ENCODE measurements at places on chromosomes 7 and 10.

- H3K27ac ChIP-seq, result peak overlapping the region; percentile 89
- H3K4me1 ChIP-seq, result peaks cover 32% of the 10 kb centered on the region
- peak overlapping the region; percentile 77 for H3K4me3 ChIP-seq
- H3K36me3 ChIP-seq, result peaks cover 3% of the 10 kb centered on the region
These were observed 916 bp upstream of the EEPD1 start for GRCh38 chr7:36151921-36152755.

- H3K27me3 ChIP-seq, result no peaks in the 10 kb centered on the region
- H3K27ac ChIP-seq, result no peak overlapping the region
- H3K4me1 ChIP-seq, result no peaks in the 10 kb centered on the region
These were observed 133.0 kb downstream of the PTPRN2 start for GRCh38 chr7:158454631-158455030.

DNA sequence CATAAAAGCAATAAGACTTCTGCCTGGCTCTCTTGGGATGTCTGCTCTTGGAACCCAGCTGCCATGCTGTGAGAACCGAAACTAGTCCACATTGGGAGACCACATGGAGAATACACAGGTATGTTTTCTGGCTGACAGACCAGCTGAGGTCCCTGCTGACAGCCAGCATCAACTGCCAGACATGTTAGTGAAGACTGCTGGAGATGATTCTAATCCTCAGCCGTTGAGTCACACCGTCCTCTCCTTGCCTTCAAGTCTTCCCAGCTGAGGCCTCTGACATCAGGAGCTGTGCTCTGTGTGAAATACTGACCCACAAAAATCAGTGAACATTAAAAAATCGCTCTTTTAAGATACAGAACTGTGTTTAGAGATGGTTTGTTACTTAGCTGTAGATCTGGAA is 36.9 kb upstream of the AGR2 start:
- H3K4me1 ChIP-seq, result no peaks in the 10 kb centered on the region
- no peak overlapping the region for H3K27ac ChIP-seq
- H3K4me3 ChIP-seq, result no peak overlapping the region
- no peak for DNase-seq
- no peaks in the 10 kb centered on the region for H3K36me3 ChIP-seq
- H3K27me3 ChIP-seq, result no peaks in the 10 kb centered on the region

DNA sequence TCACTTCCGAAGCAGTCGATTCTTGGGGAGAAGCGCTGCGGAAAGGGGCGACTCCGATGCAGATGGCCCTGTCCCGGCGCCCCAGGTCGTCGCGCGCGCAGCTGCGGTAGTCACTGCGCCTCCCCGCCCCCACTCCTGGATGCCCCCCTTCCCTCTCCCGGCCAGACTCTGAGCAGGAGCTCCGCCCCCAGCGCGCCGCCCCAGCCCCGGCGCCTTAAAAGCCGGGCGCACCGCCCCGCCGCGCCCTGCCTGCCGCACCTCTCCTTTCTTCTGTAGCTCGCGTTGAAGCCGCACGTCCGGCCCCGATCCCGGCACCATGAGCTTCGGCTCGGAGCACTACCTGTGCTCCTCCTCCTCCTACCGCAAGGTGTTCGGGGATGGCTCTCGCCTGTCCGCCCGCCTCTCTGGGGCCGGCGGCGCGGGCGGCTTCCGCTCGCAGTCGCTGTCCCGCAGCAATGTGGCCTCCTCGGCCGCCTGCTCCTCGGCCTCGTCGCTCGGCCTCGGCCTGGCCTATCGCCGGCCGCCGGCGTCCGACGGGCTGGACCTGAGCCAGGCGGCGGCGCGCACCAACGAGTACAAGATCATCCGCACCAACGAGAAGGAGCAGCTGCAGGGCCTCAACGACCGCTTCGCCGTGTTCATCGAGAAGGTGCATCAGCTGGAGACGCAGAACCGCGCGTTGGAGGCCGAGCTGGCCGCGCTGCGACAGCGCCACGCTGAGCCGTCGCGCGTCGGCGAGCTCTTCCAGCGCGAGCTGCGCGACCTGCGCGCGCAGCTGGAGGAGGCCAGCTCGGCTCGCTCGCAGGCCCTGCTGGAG is at the start of gene INA:
Gene INA (plus strand): TSS at position 243 of the 817 bp plus-strand sequence. CDS start 74 bp downstream, at position 317.
- peaks cover 45% of the 10 kb centered on the region for H3K27me3 ChIP-seq
- H3K27ac ChIP-seq, result no peak within 1 kb of the TSS
- no peaks in the 10 kb centered on the region for H3K36me3 ChIP-seq

DNA sequence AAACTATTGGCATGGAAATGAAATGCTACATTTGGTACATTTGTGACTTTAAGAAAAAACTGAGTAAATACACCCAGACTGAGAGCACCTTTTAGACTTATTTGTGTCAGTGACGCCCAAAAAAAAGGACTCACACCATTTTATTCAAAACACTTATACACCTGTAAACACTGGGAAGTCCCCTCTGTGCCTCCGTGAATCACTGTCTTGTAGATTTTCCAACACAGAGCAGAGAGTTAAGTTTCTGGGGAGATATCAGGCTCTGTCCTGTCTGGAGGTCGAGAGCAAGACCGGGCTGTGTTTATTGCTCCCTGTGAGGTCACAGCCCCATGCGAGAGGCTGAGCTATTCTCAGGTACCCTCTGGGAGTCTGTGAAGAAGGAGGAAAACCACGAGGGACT is 60.7 kb upstream of the TM9SF3 start:
- H3K36me3 ChIP-seq, result no peaks in the 10 kb centered on the region
- DNase-seq, result no peak
- no peaks in the 10 kb centered on the region for H3K27me3 ChIP-seq
- H3K4me1 ChIP-seq, result no peaks in the 10 kb centered on the region

DNA sequence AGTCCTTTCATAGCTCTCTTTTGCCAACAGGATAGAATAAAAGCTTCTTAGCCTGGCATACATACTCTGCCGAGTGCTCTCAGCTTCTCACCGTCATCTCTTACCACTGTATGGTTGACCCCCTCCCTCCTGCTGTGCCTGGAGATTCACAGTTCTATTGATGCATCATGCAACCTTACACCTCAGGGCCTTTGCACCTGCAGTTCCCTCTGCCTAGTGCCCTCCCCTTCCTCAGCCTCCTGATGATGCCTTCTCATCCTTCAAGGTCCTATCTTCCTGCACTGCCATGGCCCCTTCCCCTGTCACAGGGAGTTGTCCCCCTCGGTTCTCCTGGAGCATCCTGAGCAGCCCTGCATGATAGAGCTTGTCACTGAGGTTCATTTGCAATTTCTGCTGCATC is 81.5 kb downstream of the CDH23 start:
- no peak overlapping the region for H3K27ac ChIP-seq
- peaks cover 21% of the 10 kb centered on the region for H3K4me1 ChIP-seq
- H3K4me3 ChIP-seq, result no peak overlapping the region
- no peaks in the 10 kb centered on the region for H3K36me3 ChIP-seq
- H3K27me3 ChIP-seq, result peaks cover 7% of the 10 kb centered on the region
- no peak for DNase-seq

GRCh38 chr7:106563466-106564150 is 97.3 kb downstream of the CCDC71L start:
- H3K27ac ChIP-seq, result no peak overlapping the region
- no peaks in the 10 kb centered on the region for H3K36me3 ChIP-seq
- DNase-seq, result no peak
- no peak overlapping the region for H3K4me3 ChIP-seq

GRCh38 chr7:132138817-132139216 is 437.5 kb downstream of the PLXNA4 start:
- peak overlapping the region; percentile 2 for H3K27ac ChIP-seq
- peaks cover 15% of the 10 kb centered on the region for H3K4me1 ChIP-seq
- H3K36me3 ChIP-seq, result no peaks in the 10 kb centered on the region
- peak; percentile 8 for DNase-seq
- H3K4me3 ChIP-seq, result no peak overlapping the region
- H3K27me3 ChIP-seq, result no peaks in the 10 kb centered on the region

GRCh38 chr10:56319386-56319785 is 41.7 kb downstream of the ZWINT start:
- no peak overlapping the region for H3K4me3 ChIP-seq
- no peaks in the 10 kb centered on the region for H3K36me3 ChIP-seq
- no peaks in the 10 kb centered on the region for H3K27me3 ChIP-seq
- no peaks in the 10 kb centered on the region for H3K4me1 ChIP-seq
- no peak overlapping the region for H3K27ac ChIP-seq
- no peak for DNase-seq

GRCh38 chr10:56296618-56297017 is 64.4 kb downstream of the ZWINT start:
- no peaks in the 10 kb centered on the region for H3K36me3 ChIP-seq
- H3K27me3 ChIP-seq, result no peaks in the 10 kb centered on the region
- H3K27ac ChIP-seq, result no peak overlapping the region
- H3K4me1 ChIP-seq, result no peaks in the 10 kb centered on the region

GRCh38 chr7:2939193-2939885 is 95.2 kb upstream of the GNA12 start:
- no peak overlapping the region for H3K4me3 ChIP-seq
- no peak overlapping the region for H3K27ac ChIP-seq
- H3K27me3 ChIP-seq, result peaks cover 41% of the 10 kb centered on the region
- no peaks in the 10 kb centered on the region for H3K36me3 ChIP-seq

- H3K27me3 ChIP-seq, result peaks cover 60% of the 10 kb centered on the region
- DNase-seq, result peak; percentile 61
- H3K4me3 ChIP-seq, result peak within 1 kb of the TSS; percentile 28
- H3K36me3 ChIP-seq, result no peaks in the 10 kb centered on the region
- H3K27ac ChIP-seq, result peak within 1 kb of the TSS; percentile 13
These were observed at the start of gene IKZF1 for GRCh38 chr7:50304129-50304910. IKZF1 (plus strand) TSS chr7:50304716; CDS start chr7:50319062, 14,346 bp downstream.

- no peak overlapping the region for H3K4me3 ChIP-seq
- no peak for DNase-seq
- H3K27ac ChIP-seq, result no peak overlapping the region
- peaks cover 13% of the 10 kb centered on the region for H3K27me3 ChIP-seq
- H3K4me1 ChIP-seq, result peaks cover 43% of the 10 kb centered on the region
These were observed 2.5 kb downstream of the GCK start for GRCh38 chr7:44186736-44187135.

DNA sequence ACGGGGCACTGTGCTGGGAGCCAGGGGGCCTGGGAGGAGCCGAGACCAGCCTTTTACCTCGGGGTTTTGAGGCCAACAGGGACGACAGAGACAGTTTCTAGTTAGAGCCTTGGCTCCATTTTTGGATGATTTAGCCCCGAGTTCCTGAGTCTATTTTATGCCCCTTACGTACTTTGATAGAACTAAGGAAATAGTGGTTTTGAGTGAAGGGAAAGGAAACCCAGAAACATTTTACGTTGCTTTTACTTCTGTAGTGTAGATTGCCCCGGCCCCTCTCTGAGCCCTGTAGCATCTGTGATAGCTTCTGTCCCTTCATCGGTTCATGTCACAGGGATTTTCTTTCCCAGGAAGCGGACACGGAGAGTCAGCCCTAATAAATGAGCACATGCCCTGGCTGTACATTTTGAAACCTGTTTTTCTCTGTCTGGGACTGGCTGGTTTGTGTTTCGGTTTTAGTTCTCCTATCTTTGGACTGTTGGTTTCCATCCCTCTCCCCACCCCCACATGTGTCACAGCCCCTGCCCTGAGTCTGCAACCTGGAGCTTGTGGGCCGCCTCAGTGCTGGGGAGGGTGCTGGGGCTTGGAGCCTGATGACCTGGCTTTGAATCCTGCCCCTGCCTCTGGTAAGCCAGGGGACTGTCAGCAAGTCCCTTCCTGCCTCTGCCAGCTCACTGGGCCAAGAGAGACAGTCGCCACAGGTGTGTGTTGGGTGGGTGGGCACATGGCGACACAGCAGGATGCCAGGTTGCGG is 6.9 kb upstream of the ORAI2 start:
- H3K36me3 ChIP-seq, result peaks cover 56% of the 10 kb centered on the region
- DNase-seq, result peak; percentile 39
- H3K4me1 ChIP-seq, result peaks cover 30% of the 10 kb centered on the region
- H3K27me3 ChIP-seq, result no peaks in the 10 kb centered on the region
- H3K27ac ChIP-seq, result peak overlapping the region; percentile 85

- H3K27ac ChIP-seq, result no peak overlapping the region
- H3K36me3 ChIP-seq, result no peaks in the 10 kb centered on the region
- DNase-seq, result no peak
- H3K4me3 ChIP-seq, result no peak overlapping the region
- peaks cover 24% of the 10 kb centered on the region for H3K27me3 ChIP-seq
These were observed 17.1 kb upstream of the SLC18A2 start for GRCh38 chr10:117223693-117224430.

GRCh38 chr7:113120647-113121046 is 2.3 kb upstream of the SMIM30 start:
- no peak overlapping the region for H3K4me3 ChIP-seq
- peaks cover 6% of the 10 kb centered on the region for H3K4me1 ChIP-seq
- DNase-seq, result no peak
- H3K27ac ChIP-seq, result no peak overlapping the region

DNA sequence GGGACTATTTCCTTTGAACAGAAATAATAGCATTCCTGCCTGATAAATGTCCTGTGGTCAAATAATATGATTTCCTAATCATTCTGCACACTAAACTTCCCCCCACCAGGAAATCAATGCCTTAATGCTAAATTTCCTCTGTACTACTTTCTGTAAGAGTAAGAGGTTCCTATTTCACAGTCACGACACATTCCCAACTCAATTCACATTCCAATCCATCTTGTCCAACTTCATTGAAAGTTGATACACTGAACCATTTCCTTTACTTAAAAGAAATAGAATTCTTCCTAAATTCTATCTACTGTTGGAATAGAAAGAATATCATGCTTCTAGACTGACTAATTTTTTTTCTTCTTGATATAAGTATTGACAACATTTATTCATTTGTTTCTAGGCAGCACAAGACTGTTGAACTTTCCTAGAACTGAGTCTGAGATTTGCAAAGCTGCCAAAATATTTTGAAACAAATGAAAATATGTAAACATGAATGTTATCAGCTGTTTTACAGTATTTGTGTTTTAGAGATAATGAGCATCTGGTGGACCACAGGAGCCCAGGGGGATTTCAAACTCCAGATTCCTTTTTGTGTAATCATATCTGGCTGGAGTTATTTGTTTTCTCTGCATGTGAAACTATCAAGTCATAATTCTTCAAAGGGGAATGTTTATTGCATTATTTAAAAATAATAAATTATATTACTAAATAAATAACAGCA is 121.5 kb downstream of the TPST1 start:
- H3K27ac ChIP-seq, result peak overlapping the region; percentile 40
- H3K4me3 ChIP-seq, result no peak overlapping the region
- H3K36me3 ChIP-seq, result no peaks in the 10 kb centered on the region
- H3K4me1 ChIP-seq, result peaks cover 3% of the 10 kb centered on the region
- peak; percentile 88 for DNase-seq
- H3K27me3 ChIP-seq, result no peaks in the 10 kb centered on the region

DNA sequence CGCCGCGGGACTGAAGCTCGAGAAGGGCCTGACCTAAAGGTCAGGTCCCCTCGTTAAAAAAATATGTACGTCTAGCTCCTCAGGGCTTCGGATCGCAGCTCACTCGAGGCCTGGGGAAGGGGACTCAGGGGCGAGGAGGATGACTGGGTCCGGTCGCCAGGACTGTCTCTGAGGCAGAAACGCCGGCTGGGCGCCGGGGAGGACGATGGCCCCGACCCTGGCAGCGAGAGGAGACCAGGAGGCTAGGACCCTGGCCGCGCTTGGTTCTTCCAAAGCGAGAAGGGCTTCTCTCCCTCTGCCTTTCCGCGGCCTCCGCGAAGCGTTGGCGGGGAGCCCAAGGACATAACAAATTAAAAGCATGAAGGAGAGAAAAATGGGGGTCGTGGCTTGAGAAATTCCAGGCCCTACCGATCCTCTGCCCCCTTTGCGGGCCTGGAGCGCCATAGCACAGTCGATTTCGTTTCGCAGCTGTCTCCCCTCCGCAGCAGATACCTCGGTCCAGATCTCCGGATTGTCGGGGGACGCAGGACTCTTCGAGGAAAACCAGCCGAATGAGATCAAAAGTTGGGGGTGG is 3.1 kb downstream of the NKX2-3 start:
- no peaks in the 10 kb centered on the region for H3K36me3 ChIP-seq
- no peak overlapping the region for H3K27ac ChIP-seq
- no peak for DNase-seq

GRCh38 chr10:104005172-104005863 is 38.4 kb downstream of the SLK start:
- peaks cover 15% of the 10 kb centered on the region for H3K36me3 ChIP-seq
- no peaks in the 10 kb centered on the region for H3K4me1 ChIP-seq
- no peak for DNase-seq
- H3K4me3 ChIP-seq, result no peak overlapping the region
- H3K27ac ChIP-seq, result no peak overlapping the region
- H3K27me3 ChIP-seq, result no peaks in the 10 kb centered on the region
